SK-MEL-5 (cell line): ENCODE measurements at places on chromosomes 12 and 14.

DNA sequence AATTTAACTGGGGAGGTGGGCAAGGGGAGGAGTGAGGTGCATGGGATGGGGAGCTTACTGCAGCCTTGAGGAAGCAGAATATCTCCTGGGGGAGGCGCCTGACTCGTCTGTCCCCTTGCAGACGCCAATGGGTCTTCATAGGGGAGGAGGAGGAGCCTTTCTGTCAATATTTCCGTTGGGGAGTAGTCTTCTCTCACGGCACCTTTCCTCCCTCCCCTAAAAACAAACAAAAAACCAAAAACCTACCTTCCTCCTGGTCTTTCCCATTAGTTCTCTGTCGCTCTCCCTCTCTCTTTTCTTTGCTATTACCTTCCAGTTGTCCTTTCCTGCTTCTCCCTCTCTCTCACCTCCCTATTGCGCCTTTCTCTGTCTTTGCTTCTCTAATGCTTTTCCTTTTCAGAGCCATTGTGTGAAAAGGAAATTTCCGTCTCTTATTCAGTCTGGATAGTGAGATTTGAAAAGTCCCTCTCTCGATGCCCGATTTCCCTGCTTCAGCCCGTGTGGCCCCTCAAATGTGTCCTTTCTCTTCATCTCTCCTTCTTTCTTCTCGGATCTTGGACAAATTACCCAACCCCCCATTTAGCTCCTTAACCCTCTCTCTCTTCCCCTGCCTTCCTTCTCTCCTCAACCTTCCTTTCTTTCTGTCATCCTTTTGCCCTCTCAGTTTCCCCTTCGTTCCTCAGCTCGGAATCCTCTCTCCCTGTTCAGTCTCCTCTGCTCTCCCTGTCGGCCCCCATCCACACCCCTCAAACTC lies 5.9 kb downstream of the GPR84 start:
- DNase-seq, result peak; percentile 48

- no peak for DNase-seq
Observed at GRCh38 chr12:116026346-116026745, 251.1 kb downstream of the MED13L start.

- peak; percentile 69 for DNase-seq
Observed at GRCh38 chr12:124804011-124804621, 59.5 kb downstream of the SCARB1 start.

- no peak for DNase-seq
Observed at GRCh38 chr12:32756476-32757066, 874 bp upstream of the YARS2 start.

GRCh38 chr12:53939141-53940108 lies 794 bp downstream of the HOXC13 start:
- no peak for DNase-seq

DNA sequence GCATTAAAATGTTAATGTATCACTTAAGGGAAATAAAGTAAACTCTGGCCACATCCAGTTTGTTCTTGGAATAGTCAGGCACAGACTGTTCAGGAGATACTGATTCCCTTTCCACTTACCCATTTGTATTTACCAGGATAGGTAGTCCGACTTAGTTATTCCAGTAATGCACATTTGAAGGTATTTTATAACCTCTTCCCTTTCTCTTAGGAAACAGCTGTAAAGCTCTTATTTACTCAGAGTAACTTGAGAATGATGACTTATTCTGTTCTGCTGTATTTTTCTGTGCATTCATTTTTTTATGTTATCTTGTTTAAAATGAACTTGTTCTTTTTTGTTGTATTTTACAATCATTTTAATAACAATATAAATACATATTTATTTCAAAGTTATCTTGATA lies 78.0 kb downstream of the METTL25 start:
- DNase-seq, result no peak
